Stimulated activated CD8-positive, alpha-beta memory T cell treated with anti-CD3 and anti-CD28 coated beads, Interleukin-12 subunit alpha, Interleukin-12 subunit beta, amount 100 ng/mL, for 4 hours (primary cell): ENCODE measurements at places on chromosomes 12 and 14.

DNA sequence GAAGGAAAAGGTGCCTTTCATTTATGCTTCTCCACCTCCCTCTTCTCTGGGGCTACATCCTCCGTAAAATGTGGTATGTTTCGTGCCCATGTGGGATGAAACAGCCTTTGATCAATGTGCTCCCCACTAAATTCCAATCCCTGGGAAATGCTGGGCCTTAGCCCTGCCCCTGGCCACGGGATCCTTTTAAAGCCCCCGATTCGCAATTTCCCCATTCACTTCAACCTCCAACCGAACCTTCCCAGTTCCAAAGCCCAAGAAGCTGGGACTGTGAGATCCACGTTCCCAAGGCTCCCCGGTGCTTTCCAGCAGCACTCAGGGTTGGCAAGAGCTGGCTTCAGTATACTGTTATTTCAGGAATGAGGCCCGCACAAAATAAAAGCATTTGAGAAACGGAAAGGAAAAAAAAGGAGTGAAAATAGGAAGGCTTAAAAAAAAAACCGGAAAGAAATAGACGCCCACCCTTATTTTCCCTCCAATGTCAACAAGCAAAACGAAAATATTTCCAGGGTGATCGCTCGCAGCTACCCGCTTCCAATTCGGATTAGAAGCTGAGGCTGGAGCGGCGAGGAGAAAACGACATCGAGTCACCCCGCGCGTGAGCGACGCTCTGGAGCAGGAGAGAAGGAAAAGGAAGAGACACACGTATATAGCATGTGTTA, 1.3 kb upstream of the FOXG1 start:
- DNase-seq = no peak

DNA sequence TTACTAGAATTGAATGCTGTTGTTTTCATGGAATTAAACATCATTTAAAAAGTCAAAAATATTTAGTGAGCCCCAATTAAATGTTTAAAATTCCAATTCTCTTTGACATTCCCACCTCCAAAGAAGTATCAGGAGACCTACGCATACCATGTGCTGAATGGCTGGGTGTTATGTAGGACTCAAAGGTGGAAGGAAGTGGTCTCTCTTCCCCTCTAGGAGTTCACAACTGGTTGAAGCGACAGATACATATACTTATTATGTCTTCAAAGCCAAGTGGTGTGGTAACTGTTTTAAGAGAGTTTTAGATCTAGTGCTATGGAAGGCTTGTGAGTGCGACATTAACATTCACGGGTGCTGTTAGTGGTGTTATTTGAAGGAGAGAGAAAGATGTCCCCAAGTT, 464.0 kb downstream of the ATP23 start:
- no peak for DNase-seq

GRCh38 chr14:104100171-104101085, 14.9 kb downstream of the ASPG start:
- no peak for DNase-seq

DNA sequence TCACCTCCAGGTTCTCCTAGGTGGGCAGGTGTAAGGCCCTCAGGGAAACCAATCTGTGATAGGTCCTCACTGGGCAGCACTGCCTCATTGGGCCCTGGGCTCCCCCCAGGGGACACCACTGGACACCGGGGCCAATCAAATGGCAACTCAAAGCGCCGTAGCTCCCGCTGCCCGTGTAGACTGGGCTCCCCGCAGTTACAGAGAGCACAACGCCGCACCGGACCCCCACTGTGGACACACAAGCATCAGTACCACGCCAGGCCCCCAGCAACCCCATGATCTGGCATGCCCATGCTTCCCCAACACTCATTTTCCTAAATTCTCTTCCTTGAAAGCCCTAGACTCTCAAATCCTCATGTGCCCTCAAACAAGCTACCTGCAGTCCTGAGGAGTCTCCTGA, 6.1 kb downstream of the KMT2D start:
- no peak for DNase-seq

- DNase-seq = no peak
Measured at GRCh38 chr12:100672075-100672592, 98.7 kb downstream of the GAS2L3 start.
